Heart right ventricle (tissue), 16 donors: ENCODE measurements at places on chromosomes 16 and 17.

GRCh38 chr17:58305626-58306025 is 23.0 kb downstream of the TSPOAP1 start:
- DNase-seq: no peak

DNA sequence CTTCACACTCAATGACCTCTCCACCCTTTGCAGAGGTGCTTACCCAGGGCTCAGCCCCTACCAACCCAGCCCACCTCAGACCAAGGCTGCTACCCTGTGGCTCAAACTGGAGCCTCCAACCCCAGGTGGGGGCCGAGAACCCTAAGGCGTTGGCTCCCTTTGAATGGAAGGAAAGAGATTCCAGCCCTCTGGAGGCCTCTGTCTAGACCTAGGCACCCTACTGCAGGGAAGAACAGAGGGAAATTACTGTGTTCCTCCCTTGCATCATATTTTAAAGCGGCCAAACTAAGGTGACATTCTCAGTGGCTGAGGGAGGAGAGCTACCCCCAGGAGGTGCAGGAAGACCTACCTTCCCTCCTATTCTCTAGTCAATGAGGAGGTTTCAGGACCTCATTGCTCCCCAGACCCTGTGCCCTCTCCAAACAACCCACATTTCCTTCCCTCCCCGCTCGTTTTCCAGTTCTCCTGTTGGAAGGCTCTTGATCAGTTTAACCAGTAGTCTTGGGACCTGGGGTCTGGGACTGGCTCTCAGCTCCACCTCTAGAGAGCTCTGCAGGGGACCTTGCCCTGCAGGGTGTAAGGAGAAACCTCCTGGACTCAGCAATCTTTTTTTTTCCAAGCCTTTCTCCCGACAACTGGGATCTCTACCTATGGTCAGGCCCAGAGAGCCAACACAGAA is 5.5 kb upstream of the HOXB8 start:
- DNase-seq: no peak

DNA sequence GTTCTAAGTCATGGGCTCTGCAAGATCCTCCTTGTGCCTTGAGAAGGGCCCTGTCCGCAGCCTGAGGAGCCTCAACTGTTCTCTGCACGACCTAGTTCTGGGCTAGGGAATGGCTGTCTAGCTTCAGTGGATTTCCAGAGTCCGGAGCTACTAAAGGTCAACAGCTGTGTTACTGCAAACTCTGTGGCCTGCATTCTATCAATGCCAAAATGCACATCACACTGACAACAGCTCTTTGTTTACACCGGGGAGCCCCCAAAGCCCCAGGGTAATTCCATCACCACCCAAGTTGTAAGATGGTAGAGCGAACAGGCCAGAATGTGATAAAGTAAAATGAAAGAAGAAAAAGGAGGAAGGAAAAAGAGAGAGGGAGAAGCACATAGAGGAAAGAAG is 610.2 kb downstream of the MAF start:
- no peak for DNase-seq

DNA sequence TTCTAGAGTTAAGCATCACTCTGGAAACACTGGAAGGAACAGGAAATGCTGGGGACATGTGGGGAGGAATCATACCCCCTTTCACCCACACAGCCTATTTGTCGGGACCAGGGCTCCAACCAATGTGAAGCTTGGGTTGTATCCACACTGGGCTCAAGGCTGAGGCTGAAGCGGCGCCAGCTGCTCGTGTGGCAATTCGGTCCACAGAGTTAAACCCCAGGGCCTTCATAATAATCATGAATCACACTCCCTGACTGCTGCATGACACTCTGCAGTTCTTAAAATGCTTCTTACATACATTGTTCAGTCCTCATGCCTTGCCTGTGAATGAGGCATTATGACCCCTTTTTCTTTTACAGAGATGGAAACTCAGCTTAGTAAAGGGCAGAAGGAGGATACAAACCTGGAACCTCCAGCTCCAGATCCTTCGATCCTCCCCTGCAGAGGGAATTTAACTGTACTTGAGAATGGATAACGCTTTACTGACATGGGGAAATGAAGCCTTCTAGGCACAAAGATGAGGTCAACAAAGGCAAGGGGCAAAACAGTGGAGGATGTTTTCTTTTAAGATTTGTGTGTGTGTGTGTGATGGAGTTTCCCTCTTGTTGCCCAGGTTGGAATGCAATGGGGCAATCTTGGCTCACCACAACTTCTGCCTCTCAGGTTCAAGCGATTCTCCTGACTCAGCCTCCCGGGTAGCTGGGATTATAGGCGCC is 72.7 kb downstream of the SOX9 start:
- DNase-seq: peak; percentile 58

- DNase-seq: no peak
Measured at GRCh38 chr16:83214671-83215070, 587.9 kb downstream of the CDH13 start.

- no peak for DNase-seq
Measured at GRCh38 chr17:21467739-21468490, 91.8 kb downstream of the KCNJ12 start.

DNA sequence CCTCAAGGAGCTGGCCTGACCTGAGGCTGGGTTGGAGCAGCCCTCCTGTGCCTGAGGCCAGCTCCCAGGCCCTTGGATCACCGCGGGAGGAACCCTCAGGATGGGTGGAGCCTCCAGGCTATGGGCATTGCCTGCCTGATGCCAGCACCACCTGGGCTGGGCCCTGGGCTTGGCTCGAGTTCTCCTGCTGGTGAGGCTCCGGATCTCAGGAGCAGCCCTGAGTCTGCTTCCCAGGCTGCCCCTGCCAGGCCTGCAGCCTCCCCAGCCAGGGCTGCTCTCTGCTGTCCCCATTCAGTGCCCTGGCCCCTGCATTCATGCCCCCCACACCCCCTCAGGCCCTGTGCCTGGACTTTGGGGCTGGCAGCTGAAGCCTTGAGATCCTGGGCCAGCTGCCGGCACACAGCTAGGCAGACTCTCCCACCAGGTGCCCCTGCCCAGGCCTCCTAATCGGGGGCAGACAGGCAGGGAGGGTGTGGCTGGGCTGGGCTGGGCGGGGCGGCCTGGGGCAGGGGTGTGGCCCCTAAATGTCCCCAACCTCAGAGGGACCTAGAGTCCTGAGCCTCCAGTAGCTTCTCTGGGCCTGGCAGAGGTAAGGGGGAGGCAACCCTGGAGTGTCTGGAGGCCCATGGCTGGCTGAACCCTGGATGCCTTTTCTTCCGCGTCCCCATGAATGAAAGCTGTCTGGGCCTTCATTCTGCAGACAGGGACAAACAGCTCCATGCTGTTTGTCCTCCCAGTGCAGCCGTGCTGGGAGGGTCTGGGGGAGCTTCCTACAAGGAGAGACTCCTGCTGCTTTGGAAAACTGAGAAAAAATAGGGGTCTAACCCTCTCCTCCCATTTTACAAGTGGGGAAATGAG is 1.1 kb upstream of the PIGQ start:
- DNase-seq: no peak

GRCh38 chr17:18004884-18005305 is 32.2 kb downstream of the DRC3 start:
- DNase-seq: no peak

GRCh38 chr16:68843482-68844210 is at the start of gene TANGO6:
Gene TANGO6, plus strand, starts transcription at chr16:68843531. Its CDS starts 87 bp downstream, at chr16:68843618.
- peak; percentile 86 for DNase-seq

DNA sequence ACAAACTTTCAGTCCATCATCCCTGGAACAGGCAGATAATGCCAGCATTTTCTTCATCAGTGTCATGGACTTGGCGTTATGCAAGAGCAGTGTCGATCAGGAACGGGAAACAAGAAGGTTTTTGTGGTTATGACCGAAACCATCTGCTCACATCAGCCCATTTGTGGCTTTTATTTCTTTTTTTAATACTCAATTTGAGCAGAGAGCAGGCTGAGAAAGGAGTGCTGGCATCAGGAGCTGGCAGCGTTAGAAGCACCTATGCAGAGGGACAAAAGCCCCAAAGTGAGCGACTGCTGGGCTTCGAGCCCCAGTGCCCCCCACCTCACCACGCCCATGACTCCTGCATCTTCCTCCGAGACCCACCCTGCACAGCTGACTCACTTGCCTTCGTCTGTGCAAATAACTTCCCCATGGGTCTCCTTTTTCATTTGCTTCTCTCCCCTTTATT is 16.2 kb upstream of the CD300E start:
- no peak for DNase-seq

GRCh38 chr17:13864521-13864920 is 204.8 kb upstream of the COX10 start:
- DNase-seq: no peak

- DNase-seq: no peak
Measured at GRCh38 chr16:25855818-25856217, 164.1 kb downstream of the HS3ST4 start.

DNA sequence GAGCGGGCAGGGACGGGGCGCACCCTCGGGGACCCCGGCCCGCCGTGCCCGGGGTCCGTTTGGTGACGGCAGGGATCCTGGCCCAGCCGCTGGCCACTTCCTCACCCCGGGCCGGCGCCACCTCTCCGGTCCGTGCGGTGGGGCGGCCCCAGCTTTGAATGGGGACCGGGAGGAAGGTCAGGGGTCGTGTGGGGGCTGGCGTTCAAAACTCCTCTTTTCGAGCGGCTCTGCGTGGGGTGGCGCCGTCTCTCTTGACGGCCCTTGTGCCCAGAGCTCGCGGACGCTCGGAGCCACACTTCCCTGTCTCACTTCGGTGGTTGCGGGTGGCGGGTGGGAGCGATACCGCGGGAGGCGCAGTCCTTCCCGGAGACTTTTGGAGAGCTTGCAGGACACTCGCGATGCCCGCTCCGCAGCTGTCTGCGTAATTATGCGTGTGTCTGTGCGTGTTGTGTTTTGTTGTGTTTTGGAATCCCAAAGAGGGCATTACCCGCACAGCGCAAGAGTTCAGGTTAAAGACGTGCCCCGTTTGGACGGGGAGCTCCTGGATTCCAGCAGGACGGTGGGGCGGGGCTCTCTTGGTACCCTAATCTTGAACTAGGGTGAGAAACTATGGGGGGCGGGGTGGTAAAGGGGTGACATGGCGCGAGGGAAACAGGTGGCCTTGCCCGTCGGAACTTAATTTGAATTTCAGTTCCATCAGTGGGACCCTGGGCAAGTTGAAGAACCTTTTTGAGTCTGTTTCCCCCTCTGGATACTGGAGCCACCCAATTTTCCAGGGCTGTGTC is 637 bp downstream of the PLCG2 start:
- DNase-seq: peak; percentile 25

- no peak for DNase-seq
Measured at GRCh38 chr17:30253312-30253711, 17.8 kb upstream of the SLC6A4 start.

DNA sequence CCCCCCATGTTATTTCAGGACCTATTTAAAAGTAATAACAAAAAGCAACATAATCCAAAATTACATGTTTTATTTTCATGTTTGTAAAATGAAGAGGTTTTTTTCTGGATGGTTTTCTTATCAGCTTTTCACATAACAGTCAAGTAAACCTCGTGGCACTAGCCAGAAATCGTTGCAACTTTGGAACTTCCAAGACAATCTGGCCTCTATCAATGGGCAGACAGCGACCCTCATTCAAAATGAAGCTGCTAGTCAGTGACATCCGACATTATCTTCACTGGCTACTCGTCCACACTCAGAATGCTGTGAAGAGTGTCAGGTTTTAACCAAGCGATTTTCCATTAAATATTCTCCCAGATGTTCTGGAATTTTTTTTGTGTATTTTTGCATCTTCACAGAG is 22.7 kb downstream of the ZNF652 start:
- no peak for DNase-seq

- DNase-seq: no peak
Measured at GRCh38 chr16:29676989-29677785, 1.8 kb upstream of the QPRT start.

GRCh38 chr17:71033336-71033735 is 864.0 kb downstream of the KCNJ2 start:
- DNase-seq: no peak

GRCh38 chr17:17915183-17915582 is 57.0 kb downstream of the TOM1L2 start:
- no peak for DNase-seq

DNA sequence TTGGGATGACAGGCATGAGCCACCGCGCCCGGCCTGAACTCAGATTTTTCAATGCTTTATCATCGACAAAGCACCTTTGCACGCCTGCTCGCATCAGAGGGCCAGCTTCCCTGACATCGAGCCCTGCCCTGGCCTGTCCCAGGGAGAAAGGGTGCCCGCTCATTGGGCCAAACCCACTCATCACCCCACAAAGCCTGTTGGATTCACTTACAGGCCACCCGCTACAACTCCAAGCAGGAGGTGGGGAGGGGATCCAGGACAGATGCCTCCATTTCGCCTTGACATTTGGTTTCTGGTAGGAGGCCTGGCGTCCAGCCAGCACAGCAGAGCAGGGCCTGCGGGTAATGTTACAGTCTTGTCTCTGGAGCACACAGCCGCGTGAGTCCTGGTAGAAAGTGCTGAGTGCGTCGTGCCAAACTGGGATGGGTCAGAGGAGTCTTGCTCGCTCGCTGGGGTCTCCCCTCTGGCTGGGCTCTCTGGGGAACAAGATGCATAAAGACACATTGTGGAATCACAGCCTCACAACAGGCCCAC is 19.8 kb downstream of the SMTNL2 start:
- DNase-seq: peak; percentile 72

- DNase-seq: no peak
Measured at GRCh38 chr17:59000022-59000421, 106.7 kb downstream of the TRIM37 start.

DNA sequence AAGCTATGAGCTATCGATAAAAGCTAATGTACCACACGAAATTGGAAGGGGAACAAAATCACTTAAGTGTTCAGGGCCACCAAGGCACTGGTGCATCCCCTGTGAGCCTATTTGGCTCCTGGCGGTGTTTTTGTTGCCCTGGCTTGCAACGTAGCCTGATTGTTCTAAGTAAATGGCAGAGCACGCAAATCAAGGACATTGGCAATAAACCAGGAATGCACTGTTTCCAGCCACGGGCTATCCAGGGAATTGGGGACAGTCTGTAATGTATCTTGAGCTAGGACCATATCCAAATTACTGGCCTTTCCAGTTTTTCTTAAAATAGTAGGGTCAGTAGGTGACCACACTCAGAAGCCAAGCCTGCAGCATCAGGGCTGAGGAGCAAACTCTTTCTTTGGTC is 734.0 kb downstream of the MAF start:
- DNase-seq: peak; percentile 14

DNA sequence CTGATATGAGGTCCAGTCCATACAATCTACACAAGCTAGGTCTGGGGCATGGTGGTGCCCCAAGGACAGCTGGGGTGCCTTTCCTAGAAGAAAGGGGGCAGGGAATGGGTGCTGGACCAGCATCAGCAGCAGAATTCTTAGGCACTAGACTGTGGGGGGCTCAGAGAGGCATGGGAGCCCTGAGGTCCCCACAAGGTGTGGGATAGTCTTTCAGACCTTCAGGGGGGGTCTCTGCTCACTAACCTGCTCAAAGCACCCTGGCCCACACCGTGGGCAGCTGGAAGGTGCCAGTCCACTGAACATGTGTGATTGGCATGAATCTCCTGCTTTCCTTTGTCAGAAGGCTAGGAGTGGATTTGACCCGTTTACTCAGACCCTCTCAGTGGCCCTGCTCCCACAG is 26.1 kb upstream of the C16orf78 start:
- no peak for DNase-seq
